Activated CD4-positive, alpha-beta memory T cell treated with anti-CD3 and anti-CD28 coated beads for 36 hours (primary cell): ENCODE measurements at places on chromosomes 11 and 22. TPM values are rescaled to one million over a fixed set of nuclear protein-coding genes. Genes with fewer than 3 reads are reported as not detected.

- no peaks in the 10 kb centered on the region for H3K36me3 ChIP-seq
- no peak overlapping the region for H3K4me3 ChIP-seq
- no peaks in the 10 kb centered on the region for H3K27me3 ChIP-seq
Measured at GRCh38 chr11:41947392-41947791, 487.9 kb upstream of the LRRC4C start.

GRCh38 chr11:69439127-69439526 lies 42.3 kb upstream of the LINC01488 start:
- no peak overlapping the region for H3K27ac ChIP-seq
- no peaks in the 10 kb centered on the region for H3K36me3 ChIP-seq
- H3K4me3 ChIP-seq: no peak overlapping the region
- DNase-seq: no peak
- H3K27me3 ChIP-seq: peaks cover 8% of the 10 kb centered on the region

- peaks cover 8% of the 10 kb centered on the region for H3K27me3 ChIP-seq
- peak overlapping the region; percentile 80 for H3K4me3 ChIP-seq
- H3K36me3 ChIP-seq: no peaks in the 10 kb centered on the region
- H3K4me1 ChIP-seq: peaks cover 6% of the 10 kb centered on the region
- no peak for DNase-seq
Measured at GRCh38 chr11:63767267-63767564, 1.4 kb downstream of the ZFTA start.

- no peak overlapping the region for H3K27ac ChIP-seq
- H3K27me3 ChIP-seq: no peaks in the 10 kb centered on the region
- peak overlapping the region; percentile 76 for H3K4me3 ChIP-seq
- no peak for DNase-seq
Measured at GRCh38 chr22:46761017-46761416, 1.4 kb upstream of the TBC1D22A start.

DNA sequence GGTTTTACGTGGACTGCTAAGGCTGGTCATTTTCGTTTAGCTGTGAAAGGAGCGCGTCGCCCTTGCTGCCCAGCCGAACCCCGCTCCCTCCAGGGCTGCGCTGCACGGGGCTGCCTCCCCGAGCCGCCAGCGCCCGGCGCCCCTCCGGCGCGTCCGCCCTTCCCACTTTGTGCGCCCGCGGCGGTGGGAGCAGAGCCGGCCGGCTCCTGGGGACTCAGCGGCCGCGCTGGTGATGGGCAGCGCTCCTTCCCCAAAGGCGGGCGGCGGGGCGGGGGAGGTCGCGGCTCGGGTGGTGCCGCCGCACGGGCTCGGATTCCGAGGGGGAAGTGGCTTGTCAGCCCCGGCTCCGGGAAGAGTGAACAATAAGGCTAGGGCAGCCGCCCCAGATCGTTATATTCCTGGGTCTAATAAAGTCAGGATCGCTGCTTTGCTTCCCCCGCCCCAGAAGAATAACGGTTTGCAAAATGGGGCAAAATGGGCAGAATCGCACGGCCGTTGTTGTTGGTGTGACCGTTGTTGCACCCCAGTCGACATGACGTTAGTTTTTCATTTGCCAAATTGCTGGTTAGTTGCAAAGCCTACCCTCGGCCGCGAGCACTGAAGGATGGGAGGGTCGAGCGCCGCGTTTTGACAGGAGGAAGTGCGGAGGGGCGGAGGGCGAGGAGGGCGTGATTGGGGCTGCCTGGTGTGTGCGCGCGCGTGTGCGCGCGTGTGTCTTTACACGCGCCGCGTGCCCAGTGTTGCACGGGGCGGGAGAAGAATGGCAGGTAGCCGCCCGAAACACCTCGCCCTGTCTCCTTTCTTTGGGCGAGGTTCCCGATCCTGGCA lies 745 bp downstream of the NCAM1 start:
- no peak overlapping the region for H3K27ac ChIP-seq
- peaks cover 54% of the 10 kb centered on the region for H3K27me3 ChIP-seq
- peak overlapping the region; percentile 53 for H3K4me3 ChIP-seq
- peak; percentile 14 for DNase-seq
- H3K36me3 ChIP-seq: no peaks in the 10 kb centered on the region

GRCh38 chr22:40911772-40912171 lies 39.4 kb upstream of the RBX1 start:
- H3K4me1 ChIP-seq: no peaks in the 10 kb centered on the region
- H3K36me3 ChIP-seq: peaks cover 15% of the 10 kb centered on the region
- no peak for DNase-seq

GRCh38 chr11:95058621-95059020 lies 8.1 kb upstream of the SRSF8 start:
- H3K36me3 ChIP-seq: no peaks in the 10 kb centered on the region
- H3K4me3 ChIP-seq: no peak overlapping the region
- H3K4me1 ChIP-seq: no peaks in the 10 kb centered on the region
- peaks cover 10% of the 10 kb centered on the region for H3K27me3 ChIP-seq
- no peak overlapping the region for H3K27ac ChIP-seq

DNA sequence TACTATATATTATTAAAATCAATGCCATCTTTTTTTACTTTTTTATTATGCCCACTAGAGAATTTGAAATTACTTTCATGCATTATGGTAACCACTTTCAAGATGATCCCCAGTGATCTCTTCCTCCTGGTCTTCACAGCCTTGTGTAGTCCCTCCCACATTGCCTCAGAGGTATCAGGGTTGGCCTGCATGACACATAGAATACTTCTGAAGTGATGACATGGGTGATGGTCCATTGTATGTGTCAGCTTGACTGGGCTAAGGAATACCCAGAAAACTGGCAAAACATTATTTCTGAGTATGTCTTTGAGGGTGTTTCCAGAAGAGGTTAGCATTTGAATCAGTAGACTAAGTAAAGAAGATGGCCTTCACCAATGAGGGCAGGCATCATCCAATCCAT lies 14.2 kb upstream of the ISX start:
- peaks cover 1% of the 10 kb centered on the region for H3K4me1 ChIP-seq
- no peak overlapping the region for H3K27ac ChIP-seq
- no peaks in the 10 kb centered on the region for H3K36me3 ChIP-seq
- no peak overlapping the region for H3K4me3 ChIP-seq
- peak; percentile 16 for DNase-seq

DNA sequence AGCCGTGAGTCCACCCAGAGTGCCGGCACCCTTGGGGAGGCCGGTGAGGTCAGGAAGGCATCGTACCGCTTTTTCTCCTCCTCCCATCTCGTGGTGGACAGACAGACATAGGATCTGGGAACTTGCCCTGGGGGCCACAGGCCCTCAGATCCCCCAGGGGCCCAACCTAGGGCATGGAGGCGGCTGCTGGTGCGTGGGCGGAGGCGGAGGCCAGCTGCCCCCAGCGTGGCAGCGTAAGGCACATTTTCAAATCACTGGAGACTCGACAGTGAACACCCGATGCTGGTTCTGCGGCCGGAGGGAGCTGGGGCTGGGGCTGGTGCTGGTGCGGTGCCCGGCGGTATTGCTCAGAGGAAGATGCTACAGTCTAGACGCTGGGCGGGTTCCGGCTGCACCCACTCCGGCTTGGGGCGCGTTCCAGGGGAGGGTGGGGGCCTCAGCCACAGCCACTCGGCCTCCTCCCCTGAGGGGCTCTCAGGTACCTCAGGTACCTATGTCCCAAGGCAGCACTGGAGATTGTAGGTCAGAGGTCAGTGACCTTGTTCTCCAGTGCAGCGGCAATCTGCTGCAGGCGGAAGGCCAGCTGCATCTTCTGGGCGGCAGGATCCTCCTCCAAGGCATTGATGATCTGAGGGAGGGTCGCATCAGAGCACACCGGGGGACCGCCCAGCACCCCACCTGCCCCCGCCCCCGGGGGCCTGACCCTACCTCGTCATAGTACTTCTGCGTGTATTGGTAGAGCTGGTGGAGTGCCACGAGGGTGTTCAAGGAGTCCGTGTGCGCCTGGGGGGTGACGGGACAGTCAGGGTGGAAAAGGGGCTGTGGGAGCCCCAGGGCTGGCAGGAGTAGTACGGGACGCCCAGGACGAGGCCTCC lies 5.2 kb upstream of the MAPK11 start:
- no peaks in the 10 kb centered on the region for H3K36me3 ChIP-seq
- H3K27ac ChIP-seq: no peak overlapping the region
- no peak overlapping the region for H3K4me3 ChIP-seq

- no peak overlapping the region for H3K27ac ChIP-seq
- DNase-seq: no peak
Measured at GRCh38 chr11:115525531-115526006, 21.4 kb upstream of the CADM1 start.

- H3K36me3 ChIP-seq: no peaks in the 10 kb centered on the region
- no peaks in the 10 kb centered on the region for H3K27me3 ChIP-seq
- no peaks in the 10 kb centered on the region for H3K4me1 ChIP-seq
- no peak for DNase-seq
- H3K4me3 ChIP-seq: no peak overlapping the region
Measured at GRCh38 chr11:29162491-29162890, 854.3 kb downstream of the KCNA4 start.

DNA sequence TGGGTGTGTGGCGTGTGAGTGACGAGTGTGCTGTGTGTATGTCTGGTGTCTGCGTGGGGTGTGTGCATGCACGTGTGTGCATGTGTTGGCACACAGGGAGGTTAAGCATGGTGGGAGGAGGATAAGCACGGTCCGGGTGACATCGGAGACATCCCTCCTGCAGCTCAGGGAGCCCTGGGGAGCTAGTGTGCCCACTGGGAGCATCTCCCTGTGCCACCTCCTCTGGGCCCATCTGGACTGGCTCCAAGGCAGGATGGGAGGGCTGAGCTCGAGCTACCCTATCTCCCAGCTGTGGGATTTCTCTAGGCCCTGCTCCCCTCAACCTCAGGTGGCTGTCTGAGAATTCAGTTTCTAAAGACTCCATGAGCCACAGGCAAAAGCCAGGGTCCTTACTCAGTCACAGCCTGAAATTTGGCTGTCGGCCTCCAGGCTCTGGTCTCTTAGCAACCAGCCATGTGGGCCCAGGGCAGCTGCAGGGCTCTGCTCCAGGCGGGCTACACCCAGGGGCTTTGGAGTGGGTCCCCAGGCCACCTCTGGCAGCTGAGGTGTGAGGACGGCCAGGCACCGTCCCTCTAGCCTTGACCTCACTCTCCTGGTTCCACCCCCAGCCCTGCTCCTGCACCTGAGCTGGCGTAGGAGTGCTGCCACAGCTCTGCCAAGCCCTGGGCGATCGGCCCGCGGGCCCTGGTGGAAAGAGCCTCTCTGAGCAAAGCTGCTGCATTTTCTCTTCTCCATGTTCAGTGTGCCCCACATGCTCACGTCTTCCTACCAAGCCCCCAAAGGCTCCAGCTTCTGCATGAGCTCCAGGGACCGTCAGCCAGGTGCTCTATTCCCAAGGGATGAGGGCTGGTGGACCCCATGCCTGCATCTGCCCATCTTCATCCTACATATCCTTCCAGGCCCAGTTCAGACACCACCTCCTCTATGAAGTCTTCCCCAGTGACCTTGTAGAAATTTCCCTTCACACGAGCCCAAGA lies 39.7 kb downstream of the RTL6 start:
- no peak overlapping the region for H3K4me3 ChIP-seq
- no peak for DNase-seq
- H3K36me3 ChIP-seq: no peaks in the 10 kb centered on the region
- peak overlapping the region; percentile 13 for H3K27ac ChIP-seq
- peaks cover 46% of the 10 kb centered on the region for H3K4me1 ChIP-seq

DNA sequence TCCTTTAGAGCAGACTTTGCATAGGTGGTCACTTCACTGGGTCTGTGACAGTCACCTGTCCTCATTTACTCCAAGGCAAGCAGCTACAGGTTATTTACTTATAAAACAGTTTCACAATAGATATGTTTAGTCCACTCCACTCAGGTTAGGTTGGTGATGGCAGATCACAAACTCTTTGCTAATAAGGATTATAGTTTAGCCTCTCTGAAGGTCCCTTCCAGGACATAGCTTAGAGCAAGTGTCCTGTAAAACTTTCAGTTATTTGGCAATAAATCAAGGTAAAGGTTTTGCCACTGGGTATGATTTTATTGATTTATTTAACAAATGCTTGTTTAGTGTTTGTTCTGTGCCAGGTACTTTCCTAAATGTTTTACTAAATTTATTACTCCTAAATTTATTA lies 8.8 kb downstream of the OR6Q1 start:
- H3K36me3 ChIP-seq: no peaks in the 10 kb centered on the region
- no peak for DNase-seq
- H3K27ac ChIP-seq: no peak overlapping the region
- peaks cover 3% of the 10 kb centered on the region for H3K27me3 ChIP-seq

DNA sequence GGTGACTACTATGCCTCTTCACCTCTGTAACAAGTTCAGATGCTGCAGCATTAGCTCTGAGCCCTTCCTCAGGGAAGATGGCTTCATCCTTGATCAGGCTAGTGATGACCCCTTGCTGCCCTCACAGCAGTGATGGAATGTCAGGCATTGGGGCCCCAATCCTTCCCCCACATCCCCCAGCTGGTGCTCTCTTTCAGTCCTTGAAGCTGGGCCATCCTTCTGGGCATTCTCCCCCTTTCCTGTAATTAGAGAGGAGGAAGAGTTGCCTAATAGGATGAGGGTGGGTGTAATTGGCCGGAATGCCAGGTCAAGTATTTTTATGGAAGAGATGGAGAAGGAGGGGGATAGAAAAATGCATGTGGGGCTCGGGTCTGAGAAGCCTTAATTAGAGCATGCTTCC lies 62.6 kb downstream of the TRAF6 start:
- H3K4me3 ChIP-seq: no peak overlapping the region
- no peak overlapping the region for H3K27ac ChIP-seq
- H3K27me3 ChIP-seq: no peaks in the 10 kb centered on the region
- no peak for DNase-seq

GRCh38 chr11:68042219-68043028 lies 3.6 kb downstream of the TCIRG1 start:
- DNase-seq: no peak
- H3K4me1 ChIP-seq: peaks cover 7% of the 10 kb centered on the region

- no peak overlapping the region for H3K27ac ChIP-seq
- H3K4me1 ChIP-seq: no peaks in the 10 kb centered on the region
- H3K4me3 ChIP-seq: no peak overlapping the region
- no peaks in the 10 kb centered on the region for H3K36me3 ChIP-seq
- no peaks in the 10 kb centered on the region for H3K27me3 ChIP-seq
- peak; percentile 31 for DNase-seq
Measured at GRCh38 chr11:114026355-114026754, 33.2 kb upstream of the ZBTB16 start.

DNA sequence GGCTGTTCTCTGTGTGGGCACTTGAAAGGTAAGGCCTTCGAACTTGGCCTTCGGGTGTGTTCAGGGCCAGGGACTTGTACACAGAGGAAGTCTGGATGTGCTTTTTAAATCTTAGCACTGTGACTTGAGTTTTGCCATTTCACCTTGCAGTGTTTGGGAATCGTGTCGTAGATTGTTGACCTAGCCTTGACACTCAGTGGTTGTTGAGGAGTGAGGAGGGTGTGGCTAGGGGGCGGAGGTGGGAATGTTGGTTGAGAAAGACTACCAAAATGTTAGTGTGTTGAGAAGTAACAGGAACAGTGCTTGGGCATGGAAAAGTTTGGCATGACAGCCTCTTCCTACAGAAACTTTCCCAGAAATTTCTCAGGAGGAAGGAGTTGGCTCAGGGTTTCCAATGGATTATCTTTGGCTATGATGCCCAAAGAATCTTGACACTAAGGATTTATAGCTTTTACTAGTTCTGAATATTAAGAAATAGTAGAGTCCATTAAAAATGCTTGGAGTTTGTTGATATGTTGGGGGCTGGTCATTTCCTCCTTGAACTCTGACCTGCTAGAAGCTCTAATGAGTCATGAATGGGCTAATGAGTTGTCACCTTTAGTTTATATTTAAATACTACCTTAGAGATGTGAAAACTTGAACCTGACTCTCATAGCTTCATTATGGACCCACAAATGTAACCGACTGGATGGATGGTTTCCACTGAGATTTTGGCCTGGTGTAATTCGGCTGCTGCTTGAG lies 40.6 kb downstream of the BARX2 start:
- no peak for DNase-seq
- peaks cover 5% of the 10 kb centered on the region for H3K4me1 ChIP-seq
- H3K36me3 ChIP-seq: no peaks in the 10 kb centered on the region

Gene ZNF214
- not detected for total RNA-seq

Gene FADS2
- 58.2 TPM for total RNA-seq

Gene INPP5J
- total RNA-seq: not detected

Gene PITPNM1
- 139 TPM for total RNA-seq

Gene ART1
- total RNA-seq: not detected

Gene IRAG1
- not detected for total RNA-seq

Gene ETS1
- 436 TPM for total RNA-seq

Gene HBG2
- total RNA-seq: not detected

Gene MYOD1
- not detected for total RNA-seq
